GM12878 (cell line): ENCODE measurements at places on chromosomes 11 and 22.
A peak's percentile ranks its signal among the peaks of the same experiment; 100 is the strongest.

- no peak overlapping the region for H3K27ac ChIP-seq
- H3K4me3 ChIP-seq: no peak overlapping the region
- no peaks in the 10 kb centered on the region for H3K27me3 ChIP-seq
- no peaks in the 10 kb centered on the region for H3K4me1 ChIP-seq
- no peaks in the 10 kb centered on the region for H3K36me3 ChIP-seq
Observed at GRCh38 chr11:100208207-100208606, 478.9 kb upstream of the ARHGAP42 start.

DNA sequence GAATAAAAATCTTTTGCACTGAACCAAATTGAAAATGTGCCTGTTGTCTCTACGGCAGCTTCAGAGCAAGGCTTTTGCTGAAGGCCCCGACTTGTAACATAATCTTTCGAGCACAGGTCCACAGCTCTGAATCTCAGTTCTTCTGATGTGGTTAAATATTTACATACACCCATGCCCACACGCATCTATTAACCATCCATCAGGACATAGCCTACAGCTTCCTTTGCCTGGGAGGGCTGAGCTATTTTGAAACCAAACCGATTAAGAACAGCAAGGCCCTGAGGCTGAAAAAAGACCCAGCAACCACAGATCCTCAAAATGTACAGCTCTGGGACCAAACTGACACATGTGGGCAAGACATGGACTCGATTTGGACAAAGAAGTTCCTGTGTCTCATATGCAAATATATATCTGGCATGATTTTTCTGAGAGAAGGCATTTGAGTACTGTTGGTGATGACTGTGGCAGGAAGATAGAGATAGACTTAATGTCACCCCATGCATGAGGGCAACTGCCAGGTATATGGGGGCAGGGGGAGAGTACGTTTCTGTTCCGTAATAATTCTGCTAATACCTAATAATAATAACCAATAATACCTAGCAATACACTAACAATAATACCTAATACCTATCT lies 322.7 kb upstream of the PLET1 start:
- no peaks in the 10 kb centered on the region for H3K27me3 ChIP-seq
- DNase-seq: peak; percentile 99
- peaks cover 31% of the 10 kb centered on the region for H3K4me1 ChIP-seq
- no peaks in the 10 kb centered on the region for H3K36me3 ChIP-seq

- no peak overlapping the region for H3K27ac ChIP-seq
- peaks cover 32% of the 10 kb centered on the region for H3K36me3 ChIP-seq
- no peaks in the 10 kb centered on the region for H3K27me3 ChIP-seq
- no peak for DNase-seq
Observed at GRCh38 chr22:49824185-49824925, 3.3 kb downstream of the BRD1 start.

- H3K36me3 ChIP-seq: no peaks in the 10 kb centered on the region
- no peaks in the 10 kb centered on the region for H3K27me3 ChIP-seq
- no peaks in the 10 kb centered on the region for H3K4me1 ChIP-seq
- H3K27ac ChIP-seq: no peak overlapping the region
- DNase-seq: no peak
- H3K4me3 ChIP-seq: no peak overlapping the region
Observed at GRCh38 chr22:32765132-32765618, 36.3 kb upstream of the TIMP3 start.

- peak overlapping the region; percentile 74 for H3K4me3 ChIP-seq
- no peaks in the 10 kb centered on the region for H3K27me3 ChIP-seq
- no peak overlapping the region for H3K27ac ChIP-seq
- H3K4me1 ChIP-seq: peaks cover 25% of the 10 kb centered on the region
- H3K36me3 ChIP-seq: no peaks in the 10 kb centered on the region
- no peak for DNase-seq
Observed at GRCh38 chr22:30288419-30289140, 725 bp downstream of the CASTOR1 start.

DNA sequence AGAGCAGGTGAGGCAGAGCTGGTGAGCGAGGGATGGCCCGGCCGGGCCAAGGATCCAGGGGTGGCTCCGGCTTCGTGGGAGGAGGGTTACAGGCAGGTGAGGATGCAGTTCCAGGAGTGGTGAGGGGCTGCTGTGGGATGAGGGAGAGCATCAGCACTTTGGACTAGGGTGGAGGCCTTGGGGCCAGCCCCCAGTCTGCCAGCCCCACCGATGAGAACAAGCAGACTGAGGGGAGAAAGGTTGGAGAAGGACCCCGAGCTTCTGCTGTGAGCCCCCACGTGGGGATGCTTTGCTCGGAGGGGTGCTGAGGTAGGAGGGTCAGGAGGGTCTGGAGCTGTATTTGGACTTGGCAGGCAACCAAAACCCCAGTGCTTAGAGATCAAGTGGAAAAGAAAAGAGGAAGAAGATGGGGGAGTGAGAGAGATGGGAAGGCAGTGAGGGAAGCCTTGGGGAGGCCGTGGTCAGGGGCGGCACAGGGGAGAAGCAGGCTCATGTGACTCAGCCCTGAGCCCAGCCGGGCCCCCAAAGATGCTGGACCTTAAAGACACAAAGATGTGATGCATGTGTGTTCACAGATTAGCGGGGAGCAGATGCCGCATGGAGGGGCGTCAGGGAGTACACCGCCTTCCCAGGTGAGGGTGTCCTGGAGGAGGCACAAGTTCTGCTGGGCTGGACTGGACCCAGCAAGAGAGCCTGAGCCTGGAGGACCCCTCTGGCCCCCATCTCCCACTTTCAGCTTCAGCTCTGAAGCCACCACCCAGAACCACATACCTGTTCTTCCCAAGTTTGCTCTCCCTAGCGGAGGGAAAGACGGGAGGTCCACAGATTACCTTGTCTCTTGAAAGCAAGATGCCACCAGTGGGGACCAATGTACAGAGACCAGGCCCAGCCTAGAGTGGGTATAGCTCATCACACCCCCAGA lies 91.3 kb downstream of the CDKN1C start:
- no peaks in the 10 kb centered on the region for H3K27me3 ChIP-seq
- H3K4me3 ChIP-seq: no peak overlapping the region
- no peak for DNase-seq

GRCh38 chr22:48926643-48927042 lies 901.0 kb downstream of the BRD1 start:
- H3K36me3 ChIP-seq: no peaks in the 10 kb centered on the region
- DNase-seq: no peak
- no peak overlapping the region for H3K27ac ChIP-seq
- H3K4me3 ChIP-seq: no peak overlapping the region

DNA sequence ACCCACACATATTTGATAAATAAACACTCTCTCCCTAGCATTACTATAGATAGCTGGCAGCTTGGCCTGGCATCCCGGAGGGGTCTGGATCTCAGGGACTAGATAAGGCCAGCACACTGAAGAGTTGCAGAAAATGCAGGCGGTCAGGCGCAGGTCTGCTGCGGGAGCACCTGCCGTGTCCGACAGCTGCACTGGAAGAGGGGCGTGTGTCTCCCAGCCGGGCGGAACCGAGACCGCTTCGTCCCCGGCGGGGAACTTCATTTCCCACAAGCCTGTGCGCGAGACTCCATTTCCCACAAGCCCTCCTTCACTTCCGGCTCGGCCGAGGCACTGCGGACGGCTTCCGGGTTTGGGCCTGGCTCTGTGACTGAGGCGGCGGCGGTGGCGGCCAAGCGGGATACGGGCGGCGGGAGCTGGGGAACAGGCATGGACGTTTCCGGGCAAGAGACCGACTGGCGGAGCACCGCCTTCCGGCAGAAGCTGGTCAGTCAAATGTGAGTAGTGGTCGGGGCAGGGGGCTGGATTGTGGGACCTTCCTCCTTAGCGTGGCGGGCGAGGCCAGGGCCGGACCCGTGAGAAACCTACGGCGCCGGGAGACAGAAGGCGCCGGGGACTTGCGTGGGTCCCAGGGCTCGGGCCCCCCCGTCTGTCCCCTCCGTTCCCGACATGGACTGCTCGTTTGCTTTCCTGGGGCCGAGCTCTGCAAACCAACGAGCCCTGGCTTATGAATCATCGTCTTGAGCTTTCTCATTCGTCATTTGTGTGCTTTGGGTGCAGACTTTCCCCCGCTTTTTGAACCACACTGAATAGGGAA lies at the start of gene MED15:
Gene MED15 (plus strand): TSS at position 358 of the 814 bp plus-strand sequence. CDS start 69 bp downstream, at position 427.
- peak within 1 kb of the TSS; percentile 90 for H3K27ac ChIP-seq
- no peaks in the 10 kb centered on the region for H3K27me3 ChIP-seq
- no peaks in the 10 kb centered on the region for H3K36me3 ChIP-seq
- DNase-seq: peak; percentile 60
- H3K4me3 ChIP-seq: peak within 1 kb of the TSS; percentile 95

- no peaks in the 10 kb centered on the region for H3K4me1 ChIP-seq
- no peak within 1 kb of the TSS for H3K4me3 ChIP-seq
- H3K27me3 ChIP-seq: peaks cover 1% of the 10 kb centered on the region; the same call in 1 of the 2 replicates
- no peaks in the 10 kb centered on the region for H3K36me3 ChIP-seq
- DNase-seq: peak; percentile 12
- no peak within 1 kb of the TSS for H3K27ac ChIP-seq
Observed at GRCh38 chr22:45413368-45414211, at the start of the genes RIBC2 and SMC1B. TSS of gene RIBC2 (plus strand) at chr22:45413693. CDS start at chr22:45413887, 194 bp downstream. TSS of gene SMC1B (minus strand) at chr22:45413599. CDS start at chr22:45413567, 32 bp downstream.

- H3K27me3 ChIP-seq: no peaks in the 10 kb centered on the region
- DNase-seq: no peak
- H3K4me1 ChIP-seq: peaks cover 7% of the 10 kb centered on the region
- no peak overlapping the region for H3K4me3 ChIP-seq
- H3K27ac ChIP-seq: no peak overlapping the region
Observed at GRCh38 chr11:124669193-124669592, 4.3 kb downstream of the SIAE start.

GRCh38 chr11:92082652-92083051 lies 142.0 kb upstream of the FAT3 start:
- no peaks in the 10 kb centered on the region for H3K4me1 ChIP-seq
- no peaks in the 10 kb centered on the region for H3K27me3 ChIP-seq
- DNase-seq: no peak
- no peaks in the 10 kb centered on the region for H3K36me3 ChIP-seq
- H3K4me3 ChIP-seq: no peak overlapping the region

DNA sequence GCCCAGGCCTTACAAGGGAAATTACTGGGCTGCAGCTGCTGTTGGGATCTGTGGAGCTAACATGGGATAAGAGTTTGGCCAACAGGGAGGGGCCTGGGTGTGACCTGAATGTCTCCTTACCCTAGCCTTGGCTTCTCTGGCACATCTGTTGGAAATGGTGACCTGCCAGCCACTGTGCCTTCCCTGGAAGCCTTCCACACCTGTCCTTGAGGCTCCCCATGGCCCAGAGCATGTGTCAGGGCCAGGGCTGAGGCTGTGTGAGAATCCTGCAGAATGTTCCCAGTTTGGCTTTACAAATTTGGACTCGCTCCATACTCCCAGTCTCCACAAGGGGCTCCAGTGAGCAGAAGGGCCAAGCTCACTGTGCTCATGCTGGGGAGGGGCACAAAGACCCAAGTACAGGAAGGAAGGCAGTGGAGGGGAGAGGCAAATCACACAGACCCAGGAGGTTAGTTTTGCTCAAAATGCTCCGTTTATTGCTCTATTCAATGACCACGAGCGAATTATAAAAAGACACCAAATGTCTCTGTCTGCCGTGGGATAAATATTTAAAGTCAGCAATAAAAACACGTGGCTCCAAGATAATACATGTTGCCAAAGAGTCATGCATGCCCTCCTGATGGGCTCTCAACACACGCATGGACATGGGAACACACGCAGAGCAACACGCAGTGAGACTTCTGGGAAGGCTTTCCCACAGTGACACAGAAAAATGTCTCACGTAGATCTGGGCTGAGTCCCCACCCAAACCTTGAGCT lies 1.7 kb upstream of the IGSF22 start:
- no peaks in the 10 kb centered on the region for H3K27me3 ChIP-seq
- no peak overlapping the region for H3K4me3 ChIP-seq
- no peak for DNase-seq
- peaks cover 8% of the 10 kb centered on the region for H3K4me1 ChIP-seq
- no peaks in the 10 kb centered on the region for H3K36me3 ChIP-seq

DNA sequence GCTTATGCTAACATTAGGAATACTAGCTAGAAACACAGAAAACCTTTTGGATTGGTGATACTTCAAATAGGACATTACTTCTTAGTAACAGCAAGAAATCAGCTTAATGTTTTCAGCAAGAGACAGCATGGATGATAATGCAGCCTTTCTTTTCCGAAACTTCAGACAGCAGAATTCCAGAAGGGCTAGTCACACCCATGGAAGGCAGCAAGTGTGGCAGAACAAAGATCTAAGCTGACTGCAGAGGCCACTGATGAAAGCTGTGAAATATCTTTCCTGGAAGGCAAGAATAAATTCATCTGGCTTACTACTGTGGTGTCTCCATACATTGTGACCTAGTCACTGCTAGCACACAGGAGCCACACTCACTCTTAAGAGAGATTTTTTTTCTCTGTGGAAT lies 100.3 kb downstream of the CCDC83 start:
- no peaks in the 10 kb centered on the region for H3K27me3 ChIP-seq
- no peak overlapping the region for H3K27ac ChIP-seq
- no peak for DNase-seq
- H3K4me3 ChIP-seq: no peak overlapping the region

GRCh38 chr11:1675536-1676228 lies 21.3 kb upstream of the KRTAP5-6 start:
- H3K27ac ChIP-seq: no peak overlapping the region
- H3K27me3 ChIP-seq: no peaks in the 10 kb centered on the region
- no peak for DNase-seq
- H3K36me3 ChIP-seq: no peaks in the 10 kb centered on the region

GRCh38 chr11:8217136-8217535 lies 46.5 kb downstream of the LMO1 start:
- no peaks in the 10 kb centered on the region for H3K36me3 ChIP-seq
- no peaks in the 10 kb centered on the region; the same call in 1 of the 2 replicates for H3K27me3 ChIP-seq
- no peak overlapping the region for H3K4me3 ChIP-seq
- no peaks in the 10 kb centered on the region for H3K4me1 ChIP-seq
- no peak overlapping the region for H3K27ac ChIP-seq
- DNase-seq: no peak

- no peak overlapping the region for H3K4me3 ChIP-seq
- no peak for DNase-seq
- no peaks in the 10 kb centered on the region for H3K36me3 ChIP-seq
- no peaks in the 10 kb centered on the region for H3K4me1 ChIP-seq
Observed at GRCh38 chr11:13091373-13091772, 82.3 kb downstream of the RASSF10 start.

GRCh38 chr11:1310772-1311468 lies 1.5 kb upstream of the TOLLIP start:
- H3K27ac ChIP-seq: peak overlapping the region; percentile 20; the same call in 1 of the 2 replicates
- peak overlapping the region; percentile 71; the same call in 1 of the 2 replicates for H3K4me3 ChIP-seq
- DNase-seq: no peak
- H3K27me3 ChIP-seq: no peaks in the 10 kb centered on the region
- no peaks in the 10 kb centered on the region for H3K36me3 ChIP-seq
